ENCODE measurements at places on chromosomes 1 and 21.
A peak's percentile ranks its signal among the peaks of the same experiment; 100 is the strongest.

GRCh38 chr1:92201973-92202372 is 15.7 kb upstream of the C1orf146 start:
- DNase-seq: no peak

- no peak for DNase-seq
These were observed 4.5 kb downstream of the AJAP1 start for GRCh38 chr1:4658643-4659628.

- no peak for DNase-seq
These were observed 6.0 kb downstream of the STMN1 start for GRCh38 chr1:25900219-25900618.

- DNase-seq: no peak
These were observed 12.7 kb downstream of the SLC25A33 start for GRCh38 chr1:9551984-9552383.

- no peak for DNase-seq
These were observed 221.9 kb downstream of the MRPL39 start for GRCh38 chr21:25385341-25385740.

DNA sequence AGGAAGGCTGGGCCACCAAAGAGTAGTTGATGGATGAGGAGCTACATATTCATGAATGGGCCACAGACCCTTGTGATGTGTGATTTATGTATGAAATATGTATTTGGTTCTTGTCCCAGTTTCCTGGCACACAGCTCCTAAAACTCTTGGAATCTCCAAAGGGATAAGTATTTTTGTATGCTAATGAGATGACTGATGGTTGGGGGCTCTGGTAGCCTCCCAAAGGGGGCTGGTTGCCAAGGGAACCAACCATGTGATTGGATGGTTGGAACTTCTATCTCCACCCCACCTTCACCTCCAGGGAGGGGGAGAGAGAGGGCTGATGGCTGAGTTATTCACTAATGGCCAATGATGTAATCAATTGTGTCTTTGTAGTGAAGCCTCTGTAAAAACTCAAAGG is 77.1 kb downstream of the ZNF281 start:
- DNase-seq: peak; percentile 93

DNA sequence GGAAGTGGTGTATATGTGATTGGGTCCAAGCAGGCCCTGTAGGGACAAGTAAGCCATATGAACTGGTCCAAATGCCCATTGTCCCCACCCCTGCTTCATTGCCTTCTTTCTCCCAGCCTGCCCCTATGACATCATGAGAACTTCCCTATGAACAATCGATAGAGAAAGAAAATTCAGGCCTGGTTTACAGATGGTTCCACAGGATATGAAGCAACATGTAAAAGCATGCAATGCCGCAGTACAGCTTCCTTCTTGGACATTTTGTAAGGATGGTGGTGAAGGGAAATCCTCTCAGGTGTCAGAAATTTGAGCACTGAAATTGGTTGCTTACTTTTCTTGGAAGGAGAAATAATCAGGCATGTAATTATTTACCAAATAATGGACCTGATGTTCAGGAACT is 581.7 kb downstream of the MRPL39 start:
- DNase-seq: no peak

DNA sequence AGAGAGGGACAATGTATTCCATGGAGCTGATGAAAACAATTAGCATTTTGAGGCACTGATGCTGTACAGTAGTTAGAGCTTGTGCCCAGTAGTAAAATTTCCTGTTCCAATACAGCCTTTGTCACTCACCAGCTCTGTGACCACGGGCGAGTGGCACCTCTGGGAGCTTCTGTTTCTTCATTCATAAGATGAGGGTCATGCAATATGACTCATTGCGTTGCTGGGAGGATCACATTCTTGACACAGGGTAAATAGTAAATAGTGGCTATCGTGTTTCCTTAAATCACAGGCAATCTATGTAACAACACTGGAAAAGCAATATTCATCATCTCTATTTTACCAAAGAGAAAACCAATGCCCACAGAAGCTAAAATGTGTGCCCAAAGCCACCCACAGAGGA is 4.5 kb upstream of the LRRC52 start:
- DNase-seq: no peak

- no peak for DNase-seq
These were observed 1.1 kb downstream of the PSRC1 start for GRCh38 chr1:109281680-109282496.

DNA sequence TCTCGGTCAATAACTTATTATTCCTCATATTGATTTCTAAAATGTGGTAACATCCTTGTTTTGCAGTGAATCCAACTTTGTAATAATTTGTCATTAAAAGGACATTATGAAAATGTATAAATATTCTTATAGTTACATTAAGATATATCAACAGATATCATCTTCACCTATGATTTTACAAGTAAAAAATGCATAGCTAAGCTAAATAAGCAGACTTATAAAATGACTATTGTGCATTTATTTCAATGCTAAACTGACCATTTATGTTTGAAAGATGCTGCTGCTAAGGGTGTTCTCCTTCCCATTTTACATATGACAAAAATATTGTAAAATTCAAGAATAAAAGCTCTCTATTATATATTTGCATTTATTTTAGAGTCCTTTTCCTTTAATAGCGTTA is 7.8 kb downstream of the PROX1 start:
- DNase-seq: no peak

- DNase-seq: peak; percentile 44
These were observed 350.6 kb upstream of the NCAM2 start for GRCh38 chr21:20647607-20648006.

DNA sequence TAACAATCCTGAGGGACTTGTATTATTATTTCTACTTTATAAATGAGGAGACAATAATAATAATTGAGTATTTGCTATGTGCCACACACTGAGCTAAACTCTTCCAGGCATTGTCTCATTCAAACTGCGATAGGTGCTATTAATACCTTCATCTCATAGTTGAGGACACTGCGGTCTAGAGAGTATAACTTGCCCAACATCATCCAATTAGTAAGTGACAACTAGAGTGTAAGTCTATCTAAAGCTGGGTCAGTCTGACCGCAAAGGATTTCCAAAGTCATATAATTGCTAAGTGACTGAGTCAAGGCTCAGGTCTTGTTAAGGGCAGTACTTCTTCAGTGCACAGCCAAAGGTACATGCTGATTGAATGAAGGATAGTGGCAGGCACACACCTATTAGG is 9.7 kb downstream of the BCL9 start:
- no peak for DNase-seq

DNA sequence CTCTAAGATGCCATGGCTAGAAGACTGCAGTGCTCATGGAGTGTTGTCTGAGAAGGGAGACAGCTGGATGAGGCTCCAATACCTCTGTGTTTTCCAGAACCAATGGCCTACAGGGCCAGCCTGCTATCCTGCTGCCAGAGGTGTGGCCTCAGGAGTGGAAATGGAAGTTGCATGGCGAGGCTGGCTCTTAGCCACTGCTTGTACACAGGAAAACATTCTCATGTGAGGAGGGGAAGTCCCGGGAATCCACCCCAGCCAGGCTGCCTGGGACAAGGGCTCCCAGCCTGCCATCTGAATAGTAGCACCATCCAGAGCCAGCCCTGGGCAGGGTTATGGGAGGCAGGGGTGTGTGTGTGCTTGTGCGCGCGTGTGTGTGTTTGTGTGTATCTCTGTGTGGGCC is 56.5 kb downstream of the SDC3 start:
- DNase-seq: no peak

- no peak for DNase-seq
These were observed 64.8 kb downstream of the DHRS3 start for GRCh38 chr1:12552951-12553921.

DNA sequence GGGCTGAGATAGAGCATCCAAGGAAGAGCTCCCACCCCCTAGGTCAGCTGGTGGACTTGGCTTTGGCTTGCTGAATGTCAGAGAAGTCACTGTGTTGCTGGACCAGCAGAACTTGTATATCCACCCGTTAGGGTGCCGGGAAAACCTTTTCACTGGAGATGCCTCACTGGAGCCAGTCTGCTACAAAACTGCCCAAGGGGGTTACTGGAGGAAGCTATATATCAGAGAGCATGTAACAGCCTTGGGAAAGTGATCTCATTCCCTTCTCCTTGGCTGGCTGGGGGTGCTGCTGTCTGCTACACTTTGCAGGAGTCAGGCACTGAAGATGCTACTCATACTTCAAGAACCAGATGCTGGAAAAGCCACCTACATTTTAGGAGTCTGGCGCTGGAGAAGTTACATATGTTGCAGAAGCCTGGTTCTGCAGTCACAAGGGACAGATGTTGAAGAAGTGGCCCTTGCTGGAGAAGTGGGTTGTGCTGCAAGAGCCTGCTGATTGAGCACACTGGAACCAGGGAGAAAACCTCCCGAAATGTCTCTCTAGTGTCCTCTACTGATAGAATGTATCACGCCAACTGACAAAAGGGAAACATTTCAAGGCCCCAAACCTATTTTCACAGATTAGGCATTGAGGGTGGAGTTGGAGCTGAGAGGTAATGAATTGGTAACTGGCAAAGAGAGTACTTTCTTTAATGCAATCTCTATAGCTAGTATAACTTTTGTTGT is 250.6 kb downstream of the SPATA17 start:
- peak; percentile 39 for DNase-seq

DNA sequence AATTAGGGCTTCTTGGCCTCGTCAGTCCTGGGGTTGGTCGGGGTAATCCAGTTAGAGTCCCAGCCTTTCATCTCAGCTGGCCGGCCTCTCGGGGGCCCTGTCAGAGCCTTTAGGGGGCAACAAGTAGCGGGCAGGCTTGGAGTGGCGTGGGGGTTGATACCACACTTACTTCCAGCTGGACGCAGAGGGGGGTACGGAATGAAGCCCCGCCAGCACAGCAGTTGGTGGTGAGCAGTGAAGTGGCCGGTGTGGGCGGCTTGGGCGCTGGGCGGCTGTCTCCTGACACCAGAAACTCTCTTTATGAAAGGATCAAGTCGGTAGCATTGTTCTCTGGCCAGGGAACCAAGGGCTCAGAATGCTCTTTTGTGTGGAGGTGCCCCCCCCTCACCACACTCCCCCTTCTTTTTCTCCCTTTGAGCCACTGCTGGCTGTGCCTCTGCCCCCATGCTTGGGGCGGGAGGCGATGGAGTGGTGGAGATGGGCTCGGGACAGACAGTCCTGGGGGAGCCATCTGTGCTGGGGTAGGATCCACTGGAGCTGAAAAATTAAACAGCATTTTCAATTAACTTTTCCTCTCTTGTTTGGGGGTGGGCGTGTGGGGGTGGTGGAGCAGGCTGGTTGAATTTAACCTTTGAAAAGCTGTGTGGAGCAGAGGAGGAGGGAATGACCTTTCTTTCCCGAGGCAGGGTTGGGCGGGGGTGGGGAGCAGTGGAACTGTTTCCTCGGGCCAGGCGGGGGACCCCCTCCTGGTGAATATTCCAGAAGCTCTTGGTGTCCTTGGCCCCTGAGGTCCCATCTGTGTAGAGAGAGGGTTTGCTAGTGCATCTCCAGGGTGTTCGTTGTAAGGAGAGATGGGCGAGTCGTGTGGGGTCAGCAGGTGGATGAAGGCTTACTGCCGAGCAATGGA is 102.7 kb downstream of the RNF220 start:
- DNase-seq: no peak

DNA sequence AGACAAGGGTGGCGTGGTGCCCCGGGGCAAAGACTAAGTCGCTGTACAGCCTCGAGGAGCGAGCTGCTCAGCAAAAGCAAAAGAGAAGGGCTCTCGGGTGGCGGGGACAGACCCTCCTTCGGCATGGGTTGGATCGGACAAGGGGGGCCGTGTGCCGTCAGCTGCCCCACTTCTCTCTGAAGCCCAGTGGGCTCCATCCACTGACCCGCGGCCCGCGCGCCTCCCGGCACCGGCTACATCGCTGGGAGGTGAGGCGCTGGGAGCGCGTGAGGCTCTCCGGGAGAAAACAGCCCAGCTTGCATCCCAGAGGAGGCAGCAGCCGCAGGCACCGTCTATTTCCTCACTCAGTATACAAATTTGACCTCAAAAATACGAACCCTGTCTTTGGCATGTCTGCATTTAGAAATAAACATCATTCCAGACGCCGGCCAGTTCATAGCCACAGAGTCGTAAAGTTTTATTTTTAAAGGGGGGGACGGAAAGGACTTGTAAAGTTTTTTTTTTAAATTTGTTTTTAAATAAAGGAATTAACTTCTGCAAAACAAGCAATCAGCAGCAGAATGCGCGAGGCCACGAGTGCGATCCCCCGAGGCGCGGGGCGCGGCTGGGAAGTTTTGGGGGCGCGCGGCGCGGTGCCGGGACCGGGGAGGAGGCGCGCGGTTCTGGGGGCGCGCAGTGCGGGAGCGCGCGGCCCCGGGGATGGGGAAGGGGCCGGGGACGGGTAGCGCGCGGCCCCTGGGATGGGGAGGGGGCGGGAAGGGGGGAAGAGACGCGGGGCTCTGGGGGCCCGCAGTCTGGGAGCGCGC is 689 bp upstream of the GPR137B start:
- DNase-seq: no peak

- no peak for DNase-seq
These were observed 21.2 kb upstream of the PRKACB start for GRCh38 chr1:84122780-84123382.

- no peak for DNase-seq
These were observed 118.2 kb upstream of the PDE4B start for GRCh38 chr1:65674522-65674921.

GRCh38 chr1:199512037-199512710 is 515.3 kb upstream of the NR5A2 start:
- no peak for DNase-seq

DNA sequence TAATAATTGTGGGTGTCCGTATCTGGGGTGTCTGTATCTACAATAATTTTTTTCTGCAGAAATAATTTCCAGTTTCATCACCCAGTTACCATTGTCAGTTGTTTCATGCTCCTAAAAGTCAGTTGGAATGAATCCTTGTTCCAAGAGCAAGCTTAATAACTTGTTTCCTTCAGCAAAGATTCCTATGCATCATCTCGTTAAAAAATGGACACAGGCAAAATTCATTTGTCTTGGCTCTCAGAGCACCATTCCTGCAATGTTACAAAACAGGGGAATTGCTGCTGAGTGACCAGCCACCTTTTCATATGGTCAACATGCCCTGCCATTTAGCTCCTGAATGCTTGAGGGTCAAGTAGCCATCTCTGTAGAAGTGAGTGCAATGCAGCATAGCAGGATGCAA is 393.4 kb downstream of the KCNT2 start:
- DNase-seq: no peak

DNA sequence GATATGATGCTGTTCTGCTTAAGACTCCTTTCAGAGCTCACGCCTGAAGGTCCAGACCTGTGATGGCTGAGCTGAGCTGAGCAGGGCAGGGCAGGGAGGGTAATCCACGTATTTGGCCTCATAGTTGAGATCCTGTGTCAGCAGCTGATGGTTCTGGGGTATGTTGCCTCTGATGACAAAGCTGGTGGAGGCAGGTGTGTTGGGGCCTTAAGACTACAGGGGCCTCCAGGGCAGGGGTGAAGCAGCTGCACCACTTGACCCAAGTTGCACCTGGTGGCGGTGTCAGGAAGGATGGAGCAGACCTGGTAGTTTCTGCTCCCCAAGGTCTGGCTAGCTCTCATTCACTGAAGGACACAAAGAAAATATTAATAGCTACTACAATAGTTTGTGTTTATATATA is 57.0 kb downstream of the FCRL5 start:
- DNase-seq: no peak

Measured in fibroblast of skin of left biceps (primary cell).